Calu3 (cell line): ENCODE measurements at places on chromosomes 6 and 20.

- no peak for DNase-seq
These were observed 34.0 kb downstream of the CD164 start for GRCh38 chr6:109348226-109348625.

- peak; percentile 23 for DNase-seq
These were observed 74.2 kb downstream of the SLC22A23 start for GRCh38 chr6:3382326-3383279.

DNA sequence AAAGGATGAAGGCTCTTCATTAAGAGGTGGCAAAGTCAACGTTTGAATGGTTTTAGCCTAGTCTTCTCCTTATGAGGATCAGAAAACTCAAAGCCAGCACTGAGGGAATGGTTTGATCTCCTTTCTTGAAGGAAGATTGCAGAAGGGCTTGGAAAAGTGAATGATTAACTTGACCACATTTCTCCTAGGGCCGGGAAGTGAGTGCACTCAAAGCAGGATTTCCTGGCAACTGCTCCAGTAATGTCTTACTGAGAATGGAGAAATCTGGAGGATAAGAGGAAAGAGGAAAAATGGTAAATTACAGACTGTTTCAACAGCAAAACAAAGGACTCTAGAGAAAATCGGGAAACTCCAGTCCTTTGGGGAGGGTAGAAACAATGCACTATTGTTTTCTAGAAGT is 189.0 kb upstream of the FOXA2 start:
- DNase-seq, result no peak

DNA sequence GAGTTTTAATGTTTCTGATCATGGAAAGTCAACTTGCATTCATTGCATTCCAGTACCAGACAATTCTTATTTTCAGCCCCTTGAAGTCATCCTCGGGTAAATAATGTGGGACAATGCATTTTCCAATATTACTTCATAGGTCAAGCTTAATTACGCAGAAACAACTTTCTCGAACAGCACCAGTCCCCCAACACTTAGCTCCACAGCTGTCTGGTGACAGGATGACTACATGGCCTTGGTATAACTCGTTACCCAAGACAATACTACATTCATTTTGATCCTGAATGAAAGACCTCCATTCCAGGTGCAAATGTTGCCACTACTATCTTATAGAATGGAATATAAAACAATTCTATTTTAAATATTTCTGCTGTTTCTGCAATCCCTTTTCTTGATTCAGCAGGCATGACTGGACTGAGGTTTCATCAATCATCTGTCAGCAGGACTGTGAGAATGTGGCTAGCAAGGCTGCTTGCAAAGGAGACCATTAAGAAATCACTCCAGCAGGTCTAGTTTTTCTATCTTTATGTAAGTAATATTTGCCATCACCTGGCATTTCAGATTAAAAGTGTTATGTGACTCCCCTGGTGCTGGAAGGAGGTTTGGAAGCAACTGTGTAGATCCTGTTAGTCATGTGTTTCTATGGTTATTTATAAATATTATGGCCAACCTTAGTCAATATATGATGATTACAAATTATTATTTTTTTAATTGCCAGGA is 147.9 kb downstream of the HAO1 start:
- no peak for DNase-seq

DNA sequence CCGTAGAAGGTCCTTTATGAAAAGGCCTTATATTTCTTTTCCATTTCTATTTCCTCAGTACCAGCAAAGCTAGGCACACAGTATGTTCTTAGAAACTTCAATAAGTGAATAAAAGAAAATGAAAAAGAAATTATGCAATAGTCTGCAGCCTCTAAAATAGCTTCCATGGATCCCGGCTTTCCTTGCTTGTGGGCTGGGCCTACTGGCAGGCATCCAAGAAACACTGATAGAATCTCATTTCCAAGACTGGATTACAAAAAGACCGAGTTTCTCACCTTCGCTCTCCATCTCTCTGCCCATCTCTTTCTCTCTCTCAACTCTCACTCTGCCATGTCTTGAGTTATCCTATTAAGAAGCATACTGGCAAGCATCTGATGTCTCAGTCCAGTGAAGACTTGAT is 187.5 kb upstream of the FKBP1C start:
- DNase-seq, result no peak

DNA sequence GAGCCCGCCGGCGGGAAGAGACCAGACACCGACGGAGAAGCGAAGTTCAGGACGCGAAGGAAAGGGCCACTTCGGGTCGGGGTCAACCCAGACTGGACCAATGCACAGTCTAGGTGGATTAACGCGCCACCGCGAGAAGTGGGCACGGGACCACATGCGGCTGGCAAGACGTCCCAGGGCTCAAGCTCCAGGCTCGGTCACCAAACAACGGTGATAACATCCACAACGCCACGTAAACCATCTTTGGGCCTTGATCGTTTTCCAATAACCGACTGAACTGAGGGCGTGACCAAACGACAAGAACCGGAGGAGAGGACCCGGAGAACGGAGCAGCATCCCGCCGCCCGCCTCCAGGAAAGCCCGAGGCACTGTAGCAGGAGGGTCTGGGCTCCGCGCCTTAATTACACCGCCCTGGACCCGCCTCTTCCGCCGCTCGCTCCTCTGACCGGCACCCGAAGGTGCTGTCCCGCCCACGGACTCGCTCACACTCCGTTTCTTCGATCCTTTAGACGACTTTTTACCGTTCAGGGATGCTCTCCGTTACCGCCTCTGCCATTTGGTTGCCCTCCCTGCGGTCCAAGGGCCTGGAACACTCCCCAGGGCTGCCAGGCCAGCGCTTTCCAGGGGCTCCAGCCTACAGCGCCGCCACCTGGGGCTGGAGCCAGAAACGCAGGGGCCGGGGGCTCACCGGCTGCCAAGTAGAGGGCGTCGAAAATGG is 44.1 kb downstream of the DPPA5 start:
- DNase-seq, result peak; percentile 74

DNA sequence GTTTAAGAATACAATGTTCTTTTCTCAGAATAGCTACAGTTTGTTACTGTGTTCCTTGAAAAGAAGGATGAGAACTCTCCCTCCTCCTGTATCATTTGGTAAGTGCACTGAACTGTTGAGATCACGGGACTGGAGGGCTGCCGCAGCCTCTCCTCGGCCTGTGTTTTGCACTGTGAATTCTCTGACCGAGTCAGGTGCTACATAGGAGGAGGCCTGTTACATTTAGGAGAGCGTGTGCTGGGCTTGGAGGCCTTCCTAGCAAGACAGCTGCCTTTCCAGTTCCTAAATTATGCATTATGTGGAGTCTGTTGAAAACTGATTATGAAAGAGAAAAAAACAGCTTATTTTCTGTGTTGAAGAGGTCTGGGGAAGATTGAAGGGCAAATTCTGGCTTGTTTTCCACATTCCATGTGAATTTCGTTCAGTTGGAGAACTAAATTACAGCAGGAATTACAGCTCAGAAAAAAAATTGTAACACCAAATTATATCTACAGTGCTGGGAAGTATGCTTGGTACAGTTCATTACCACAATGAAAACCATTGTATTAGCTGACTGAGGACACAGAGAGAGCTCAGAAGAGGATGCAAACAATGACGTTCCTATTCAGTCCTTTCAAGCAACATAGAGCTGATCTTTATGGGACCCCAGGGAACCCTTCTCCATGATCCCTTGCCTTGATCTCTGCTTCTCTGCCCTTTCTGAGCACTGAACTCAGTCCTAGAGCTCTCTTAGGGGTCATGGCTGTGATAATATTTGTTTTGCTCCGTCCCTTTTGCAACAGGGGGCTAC is 2.8 kb downstream of the TMC2 start:
- DNase-seq, result no peak

DNA sequence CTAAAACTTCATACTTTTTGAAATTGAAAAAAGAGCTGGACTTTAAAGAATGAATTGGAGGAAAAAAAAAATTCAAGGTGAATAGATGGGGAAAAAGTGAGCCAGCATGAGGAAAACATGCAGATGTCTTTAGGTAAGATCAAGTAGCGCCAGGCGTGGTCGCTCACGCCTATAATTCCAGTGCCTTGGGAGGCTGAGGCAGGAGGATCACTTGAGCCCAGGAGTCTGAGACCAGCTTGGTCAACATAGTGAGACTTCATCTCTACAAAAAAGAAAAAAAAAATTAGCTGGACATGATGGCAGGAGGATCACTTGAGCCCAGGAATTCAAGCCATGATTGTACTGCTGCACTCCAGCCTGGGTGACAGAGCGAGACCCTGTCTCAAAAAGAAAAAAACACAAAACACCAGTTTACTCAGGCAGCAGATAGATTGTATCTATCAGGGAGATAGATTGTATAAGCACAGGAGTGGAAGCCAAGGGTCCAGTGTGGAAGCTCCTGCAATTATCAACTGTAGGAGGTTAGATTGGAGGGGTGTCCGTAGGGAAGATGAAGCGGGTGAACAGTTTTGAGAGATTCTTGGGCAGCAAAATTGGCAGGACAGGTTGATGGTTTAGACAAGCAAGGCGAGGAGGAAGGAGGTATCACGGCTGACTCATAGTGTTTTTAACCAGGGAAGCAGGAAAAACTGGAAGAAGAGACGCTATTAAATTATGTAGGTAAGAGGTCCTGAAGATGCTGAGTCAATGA is 97.6 kb upstream of the ZNF217 start:
- peak; percentile 46 for DNase-seq

DNA sequence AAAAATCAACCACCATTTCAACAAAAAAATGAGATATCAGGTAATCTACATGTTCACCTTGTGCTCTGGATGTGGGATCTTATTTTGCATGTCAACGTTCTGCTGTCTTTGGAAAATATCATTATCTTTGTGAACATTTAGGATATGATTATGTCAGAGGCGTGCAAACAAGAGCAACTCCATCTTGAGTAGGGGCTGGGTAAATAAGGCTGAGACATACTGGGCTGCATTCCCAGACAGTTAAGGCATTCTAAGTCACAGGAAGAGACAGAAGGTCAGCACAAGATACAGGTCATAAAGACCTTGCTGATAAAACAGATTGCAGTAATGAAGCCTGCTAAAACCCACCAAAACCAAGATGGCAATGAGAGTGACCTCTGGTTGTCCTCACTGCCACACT is 28.8 kb upstream of the ZBTB24 start:
- no peak for DNase-seq

DNA sequence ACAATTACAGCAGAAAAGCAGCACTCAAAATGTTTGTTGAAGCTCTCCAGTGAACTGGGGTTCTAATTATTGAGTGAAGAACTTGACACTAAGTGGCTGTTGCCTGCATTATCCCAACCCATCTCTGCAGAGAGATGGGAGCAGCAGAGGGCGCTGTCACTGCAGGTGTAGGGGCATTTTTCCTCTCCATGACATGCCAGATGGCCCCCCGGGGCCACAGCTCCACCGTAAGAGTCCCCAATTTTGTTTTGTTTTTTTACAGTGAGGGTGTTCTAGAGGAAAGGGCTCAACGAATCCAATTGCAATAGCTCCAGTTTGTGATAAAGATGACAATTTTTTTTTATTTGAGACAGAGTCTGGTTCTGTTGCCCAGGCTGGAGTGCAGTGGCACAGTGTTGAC is 1.9 kb upstream of the FUCA2 start:
- peak; percentile 41 for DNase-seq

DNA sequence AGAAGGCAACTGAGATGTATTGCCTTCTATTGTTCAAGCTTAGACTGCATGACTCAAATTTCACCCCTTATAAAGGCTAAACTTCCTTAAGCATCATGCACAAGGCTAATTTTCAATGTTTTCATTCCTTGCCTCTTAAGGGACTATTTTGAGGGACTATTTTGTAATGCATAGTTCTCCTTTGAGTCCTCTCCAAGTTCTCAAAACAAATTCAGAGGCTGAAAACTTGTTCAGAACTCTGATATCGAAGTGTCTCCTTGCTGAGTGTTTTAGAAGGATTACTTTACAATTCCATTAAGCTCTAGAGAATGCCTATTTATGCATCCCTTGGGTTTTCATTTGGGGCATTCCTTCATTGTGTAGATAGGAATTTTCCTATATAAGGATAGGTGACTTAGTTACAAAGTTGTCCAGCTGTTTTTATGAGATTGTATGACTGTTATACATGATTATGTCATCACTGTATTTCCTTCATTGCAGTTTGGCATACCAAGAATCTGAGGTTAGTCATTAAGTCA is 41.7 kb downstream of the COL19A1 start:
- DNase-seq, result no peak

- no peak for DNase-seq
These were observed 43.8 kb upstream of the HIVEP1 start for GRCh38 chr6:11968241-11968806.

GRCh38 chr6:154457881-154458284 is 52.6 kb downstream of the CNKSR3 start:
- no peak for DNase-seq

- no peak for DNase-seq
These were observed 4.6 kb upstream of the BICRAL start for GRCh38 chr6:42777126-42777822.

DNA sequence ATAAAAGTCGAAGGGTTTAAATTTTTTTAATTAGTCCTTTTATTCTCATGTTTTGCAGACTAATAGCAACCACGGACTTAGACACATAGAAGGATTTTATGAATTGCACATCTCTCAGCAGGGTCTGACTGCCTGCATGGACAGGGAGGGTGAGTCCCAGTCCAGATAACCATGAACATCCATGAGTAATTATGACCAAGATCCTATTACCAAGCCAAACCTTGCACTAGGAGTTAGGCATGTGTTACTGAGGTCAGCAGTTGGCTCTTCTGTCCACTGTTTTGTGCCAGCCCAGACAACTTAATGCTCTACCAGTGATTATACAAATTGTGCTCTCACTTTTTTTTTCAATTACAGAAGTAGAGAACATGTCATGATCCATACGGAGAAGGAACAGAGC is 211.2 kb downstream of the MAFB start:
- no peak for DNase-seq

DNA sequence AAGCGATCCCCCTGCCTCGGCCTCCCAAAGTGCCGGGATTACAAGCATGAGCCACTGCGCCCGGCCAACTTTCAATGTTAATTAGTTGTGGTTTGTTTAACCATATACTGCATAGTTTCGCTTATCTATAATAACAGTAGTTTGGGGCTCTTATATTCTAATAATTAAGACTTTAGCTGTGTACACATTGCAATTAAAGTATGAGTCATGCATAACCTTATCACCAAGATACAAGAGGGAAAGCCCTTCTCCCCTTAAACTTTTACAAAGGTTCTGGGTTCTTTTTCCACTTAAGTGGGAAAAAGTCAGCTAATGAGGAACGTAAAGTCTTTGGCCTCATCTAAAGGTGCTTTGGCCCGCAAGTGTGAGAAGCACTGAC is 3.2 kb upstream of the MCCD1 start:
- DNase-seq, result no peak

GRCh38 chr20:50034567-50035180 is 51.9 kb downstream of the SNAI1 start:
- DNase-seq, result peak; percentile 54

- DNase-seq, result no peak
These were observed 25.5 kb upstream of the ITCH start for GRCh38 chr20:34337544-34337943.

DNA sequence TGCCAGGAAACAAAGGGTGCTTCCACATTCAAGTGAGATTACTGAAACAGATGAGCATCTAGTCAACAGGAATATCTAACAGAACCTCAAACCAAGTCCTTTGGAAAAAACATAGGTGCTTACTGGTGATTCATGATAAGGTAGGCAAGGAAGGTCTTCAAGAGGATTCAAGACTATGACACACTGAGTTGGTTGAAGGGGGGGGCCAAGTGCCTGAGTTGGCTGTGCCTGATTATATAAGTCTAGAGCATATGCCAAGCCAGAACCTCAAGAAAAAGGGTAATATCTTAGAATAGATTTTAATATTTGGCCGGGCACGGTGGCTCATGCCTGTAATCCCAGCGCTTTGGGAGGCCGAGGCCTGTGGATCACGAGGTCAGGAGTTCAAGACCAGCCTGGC is 63.7 kb downstream of the LYRM4 start:
- DNase-seq, result no peak
